ENCODE measurements at places on chromosomes 7 and 10.

DNA sequence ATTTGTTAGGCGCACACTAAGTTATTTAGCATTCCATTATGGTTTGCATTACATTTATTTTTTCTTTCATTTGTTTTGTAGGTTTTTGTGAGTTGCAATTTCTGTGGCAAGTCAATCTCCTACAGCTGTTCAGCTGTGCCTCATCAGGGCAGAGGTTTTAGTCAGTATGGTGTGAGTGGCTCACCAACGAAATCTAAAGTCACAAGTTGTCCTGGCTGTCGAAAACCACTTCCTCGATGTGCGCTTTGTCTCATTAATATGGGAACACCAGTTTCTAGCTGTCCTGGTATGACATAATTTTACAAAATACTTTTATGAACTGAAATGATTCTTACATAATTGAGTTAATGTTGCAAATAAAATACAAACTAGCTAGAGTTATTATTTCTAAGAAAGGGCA, 29.5 kb downstream of the MIOS start:
- no peak for DNase-seq

DNA sequence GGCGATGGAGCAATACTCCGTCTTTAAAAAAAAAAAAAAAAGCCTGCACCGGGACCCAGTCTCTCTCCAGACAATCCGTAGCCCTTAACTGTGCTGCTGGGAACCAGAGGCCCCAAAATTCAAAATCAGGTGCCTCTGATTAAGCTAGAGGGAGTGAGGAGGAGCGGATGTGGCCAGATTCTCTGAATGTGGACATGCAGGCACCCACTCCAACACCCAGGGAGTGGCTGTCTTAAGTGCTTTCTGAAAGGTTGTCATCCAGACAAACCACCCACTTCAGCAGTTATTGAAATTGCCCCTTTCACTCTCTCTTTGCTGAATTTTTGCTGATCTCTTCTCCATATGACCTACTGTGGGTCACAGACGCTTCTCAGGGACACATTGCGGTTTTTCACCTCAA, 14.2 kb downstream of the NRP1 start:
- no peak for DNase-seq

DNA sequence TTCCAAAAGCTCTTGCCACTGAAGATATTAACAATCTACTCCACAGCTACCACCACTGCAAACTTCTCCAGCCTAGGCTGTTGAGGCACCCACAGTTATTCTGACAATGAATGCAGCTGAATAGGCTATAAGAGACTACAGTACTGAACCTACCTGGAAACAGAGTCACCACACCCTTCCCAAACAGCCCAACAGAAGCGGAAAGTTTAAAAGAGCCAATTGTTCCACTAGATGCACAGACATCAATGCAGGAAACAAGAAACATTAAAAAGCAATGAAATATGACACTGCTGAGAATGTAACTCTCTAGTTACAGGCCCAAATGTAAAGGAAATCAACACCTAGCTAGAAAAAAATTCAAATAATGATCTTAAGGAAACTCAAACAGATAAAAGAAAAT, 64.5 kb upstream of the PLA2G12B start:
- DNase-seq: no peak

DNA sequence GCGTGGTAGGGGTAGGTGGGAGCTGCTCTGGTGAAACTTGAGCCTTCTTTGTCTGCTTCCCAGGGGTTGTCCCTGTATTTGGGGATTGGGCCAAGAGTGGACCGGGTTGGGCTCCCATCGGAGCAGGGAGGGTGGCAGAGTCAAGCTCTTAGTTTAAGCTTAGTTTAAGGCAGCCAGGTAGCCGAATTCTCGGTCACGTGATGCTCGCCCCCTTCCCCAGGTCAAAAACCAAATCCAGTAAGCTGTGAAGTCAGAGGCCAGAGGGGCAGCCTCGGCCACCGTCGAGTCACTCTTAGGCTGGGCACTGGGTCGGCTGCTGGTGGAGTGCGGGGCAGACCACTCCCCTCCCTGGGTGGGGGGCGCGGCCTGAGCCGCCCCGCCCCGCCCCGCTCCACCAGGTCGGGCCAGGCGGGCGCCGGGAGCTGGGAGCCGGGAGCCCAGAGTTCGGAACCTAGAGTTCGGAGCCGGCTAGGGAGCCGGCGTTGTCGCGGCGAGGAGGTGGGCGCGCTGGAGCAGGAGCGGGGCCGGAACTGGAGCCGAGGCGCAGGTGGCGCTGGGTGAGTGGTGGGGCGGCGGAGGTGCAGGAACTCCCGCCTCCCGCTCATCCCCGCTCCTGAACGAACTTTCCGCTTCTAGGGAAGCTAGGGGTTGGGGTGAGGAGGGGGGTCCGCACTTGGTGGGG, 2.8 kb upstream of the LZTS2 start:
- peak; percentile 93 for DNase-seq

GRCh38 chr10:14040787-14041631, 289.7 kb downstream of the FRMD4A start:
- no peak for DNase-seq

GRCh38 chr10:70777063-70777875, 7.9 kb downstream of the TBATA start:
- DNase-seq: peak; percentile 42

DNA sequence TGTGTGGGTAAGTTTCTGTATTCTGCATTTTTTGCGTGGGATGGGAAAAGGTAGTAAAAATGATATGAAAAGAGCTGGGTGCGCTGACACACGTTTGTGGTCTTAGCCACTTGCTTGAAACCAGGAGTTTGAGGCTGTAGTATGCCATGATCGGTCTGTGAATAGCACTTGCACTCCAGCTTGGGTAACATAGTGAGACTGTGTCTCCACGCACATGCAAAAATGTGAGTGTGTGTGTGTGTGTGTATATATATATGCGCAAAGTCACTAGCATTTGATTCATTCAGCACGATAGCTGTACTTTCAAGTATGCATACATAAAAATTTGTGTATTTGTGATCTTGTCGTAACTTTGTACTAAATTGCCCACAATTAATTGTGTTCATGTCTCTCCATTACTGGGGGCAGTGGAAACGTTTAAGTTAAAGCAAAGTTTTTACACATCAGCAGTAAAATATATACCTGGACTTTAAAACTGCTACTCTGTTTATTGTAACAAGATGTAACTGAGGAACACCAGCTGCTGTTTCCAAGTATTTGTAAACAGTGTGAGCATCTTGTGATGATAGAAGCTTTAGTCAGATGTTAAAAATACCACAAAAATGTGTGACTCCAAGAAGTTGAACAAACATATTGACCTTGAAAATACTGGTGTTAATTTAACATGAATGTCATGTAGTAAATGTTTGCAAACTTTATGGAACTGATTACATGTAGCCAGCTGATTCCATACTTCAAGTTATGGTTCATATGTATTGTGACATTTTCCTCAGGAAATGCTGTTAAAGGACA, 1.6 kb downstream of the ZRANB1 start:
- peak; percentile 8 for DNase-seq

GRCh38 chr7:102148799-102149198, 137.9 kb upstream of the SH2B2 start:
- DNase-seq: no peak

- peak; percentile 87 for DNase-seq
Measured at GRCh38 chr7:156897673-156898072, 4.7 kb upstream of the LMBR1 start.

DNA sequence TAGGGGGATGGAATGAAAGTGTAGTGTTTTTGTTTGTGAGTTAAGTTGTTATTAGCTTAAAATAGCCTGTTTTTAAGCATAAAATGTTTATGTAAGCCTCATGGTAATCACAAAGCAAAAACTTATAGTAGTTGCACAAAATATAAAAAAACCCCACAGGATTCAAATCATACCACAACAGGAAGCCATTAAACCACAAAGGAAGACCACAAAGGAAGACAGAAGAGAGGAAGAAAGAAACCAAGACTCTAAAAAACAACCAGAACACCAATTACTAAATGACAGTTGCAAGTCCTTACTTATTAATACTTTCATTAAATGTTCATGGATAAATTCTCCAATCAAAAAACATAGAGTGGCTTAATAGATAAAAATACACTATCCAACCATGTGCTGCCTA, 63.6 kb downstream of the ANKRD7 start:
- DNase-seq: no peak

DNA sequence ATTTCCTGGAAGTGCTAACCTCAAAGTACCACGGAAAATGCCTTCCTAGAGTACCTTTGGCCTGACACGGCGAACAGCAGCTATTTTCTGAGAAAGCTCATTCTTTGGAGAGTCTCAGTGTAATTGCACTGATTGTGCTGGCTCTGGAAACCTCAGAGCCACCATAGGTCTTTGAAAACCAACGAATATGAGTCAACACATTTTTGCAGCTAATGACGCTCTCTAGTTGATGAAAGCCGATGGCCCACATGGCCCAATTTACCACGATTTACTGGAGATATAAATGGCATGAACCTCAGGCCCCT, 187.1 kb downstream of the ADARB2 start:
- DNase-seq: no peak

GRCh38 chr7:31890766-31891165, 179.4 kb downstream of the PDE1C start:
- DNase-seq: no peak

GRCh38 chr7:139613971-139614411, 90.5 kb downstream of the CLEC2L start:
- DNase-seq: no peak

DNA sequence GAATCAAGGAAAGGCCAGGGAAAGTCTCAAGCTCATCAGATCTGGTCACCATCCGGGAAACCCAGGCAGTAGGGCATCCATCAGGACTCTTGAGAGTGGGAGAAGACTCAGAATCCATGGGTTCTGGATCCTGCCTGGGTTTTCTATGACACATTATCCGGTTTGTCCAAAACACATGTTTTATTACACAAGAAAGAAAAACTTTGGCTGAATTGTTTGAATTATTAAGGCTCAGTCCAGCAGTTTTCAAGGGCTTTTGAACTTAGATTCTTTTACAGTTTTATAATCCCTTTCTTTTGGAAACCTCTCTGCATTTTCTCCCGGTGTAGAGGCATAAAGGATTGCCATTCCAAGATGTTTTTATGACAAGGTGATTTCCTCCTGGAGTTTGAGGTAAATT, 528.5 kb upstream of the MGMT start:
- no peak for DNase-seq

GRCh38 chr10:74051736-74052342, 53.9 kb downstream of the VCL start:
- no peak for DNase-seq

DNA sequence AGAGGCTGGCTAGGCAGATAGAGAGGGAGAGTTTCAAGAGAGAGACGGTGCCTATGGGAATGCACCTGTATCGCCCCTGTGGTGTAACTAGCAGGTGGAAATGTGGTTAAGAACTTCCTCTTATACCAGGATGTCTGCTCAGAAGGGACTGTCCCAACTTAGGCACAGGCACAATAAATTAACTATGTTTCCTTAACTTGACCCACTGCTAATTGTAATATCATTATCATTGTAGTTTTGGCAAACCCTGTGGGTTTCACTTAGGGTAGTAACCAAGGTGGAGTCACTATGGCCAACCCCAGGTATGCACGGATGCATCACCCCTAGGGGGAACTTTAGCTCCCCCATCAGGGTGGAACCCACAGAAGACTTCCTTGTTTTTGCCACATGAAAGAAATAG, 455.7 kb downstream of the DGKB start:
- DNase-seq: no peak

DNA sequence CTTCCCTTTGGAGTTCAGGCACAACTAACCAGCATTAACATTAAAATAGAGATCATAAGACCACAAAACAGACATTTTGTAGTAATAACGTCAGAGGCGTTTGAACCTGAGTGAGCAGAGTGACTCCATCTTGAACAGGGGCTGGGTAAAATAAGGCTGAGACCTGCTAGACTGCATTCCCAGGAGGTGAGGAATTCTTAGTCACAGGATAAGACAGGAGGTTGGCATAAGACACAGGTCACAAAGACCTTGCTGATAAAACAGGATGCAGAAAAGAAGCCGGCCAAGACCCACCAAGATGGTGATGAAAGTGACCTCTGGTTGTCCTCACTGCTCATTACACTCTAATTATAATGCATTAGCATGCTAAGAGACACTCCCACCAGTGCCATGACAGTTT, 493.2 kb upstream of the AUTS2 start:
- no peak for DNase-seq
